ENCODE measurements at places on chromosomes 4 and X.

DNA sequence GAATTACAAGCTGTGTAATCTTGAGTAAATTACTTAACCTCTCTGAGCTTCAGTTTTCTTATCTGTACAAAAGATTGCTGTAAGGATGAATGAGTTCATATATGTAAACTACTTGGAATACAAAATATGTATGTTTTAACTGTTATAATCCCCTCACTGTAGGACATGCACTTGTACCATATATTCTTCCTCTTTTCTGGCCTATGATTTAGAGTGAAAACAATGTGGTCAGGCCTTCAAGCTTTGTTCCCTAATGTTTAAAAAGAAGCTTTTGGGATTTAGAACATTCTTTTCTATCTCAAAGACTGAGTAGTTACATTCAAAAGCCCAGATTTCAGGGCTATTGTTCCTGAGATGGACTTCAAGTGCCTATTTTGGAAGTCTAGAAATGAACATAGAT lies 26.7 kb upstream of the GPRIN3 start:
- DNase-seq = no peak

DNA sequence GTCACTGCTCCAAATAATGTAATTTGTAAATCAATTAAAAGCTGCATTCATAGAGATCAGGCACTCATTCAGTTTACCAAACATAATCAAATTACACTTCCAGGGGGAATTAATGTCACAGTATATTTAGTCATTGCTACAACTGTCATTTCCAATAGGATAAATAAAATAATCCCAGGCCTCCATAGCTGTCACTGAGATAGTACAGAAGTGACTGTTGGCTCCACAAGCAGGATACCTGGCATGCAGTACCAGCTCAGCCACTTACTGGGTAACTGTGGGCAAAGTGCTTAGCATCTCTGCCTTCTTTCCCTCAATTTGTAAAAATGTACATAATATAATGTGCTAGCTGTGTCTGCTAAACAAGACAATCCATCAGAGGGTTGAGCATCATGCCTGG lies 128.1 kb downstream of the CAMK2D start:
- no peak for DNase-seq

DNA sequence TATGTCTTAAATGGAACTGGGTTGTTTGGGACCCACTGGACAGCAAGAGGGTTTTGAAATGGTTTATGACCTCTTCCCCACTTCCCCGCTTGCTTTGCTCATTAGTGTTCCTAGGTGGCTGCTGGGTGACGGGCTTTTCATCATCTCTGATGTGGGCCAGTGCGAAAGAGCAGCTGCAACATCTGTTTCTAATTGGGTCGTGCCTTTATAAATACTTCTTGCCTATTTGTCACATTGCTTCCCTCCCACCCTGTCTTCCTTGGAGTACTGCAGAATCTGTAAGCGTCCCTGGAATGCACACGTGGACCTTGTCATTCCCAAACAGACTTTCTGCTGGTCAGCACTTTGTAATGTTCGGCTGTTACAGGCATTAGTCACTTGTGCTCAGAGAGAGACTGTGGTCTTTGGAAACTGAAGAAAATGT lies 35.2 kb downstream of the SEPTIN11 start:
- no peak for DNase-seq

DNA sequence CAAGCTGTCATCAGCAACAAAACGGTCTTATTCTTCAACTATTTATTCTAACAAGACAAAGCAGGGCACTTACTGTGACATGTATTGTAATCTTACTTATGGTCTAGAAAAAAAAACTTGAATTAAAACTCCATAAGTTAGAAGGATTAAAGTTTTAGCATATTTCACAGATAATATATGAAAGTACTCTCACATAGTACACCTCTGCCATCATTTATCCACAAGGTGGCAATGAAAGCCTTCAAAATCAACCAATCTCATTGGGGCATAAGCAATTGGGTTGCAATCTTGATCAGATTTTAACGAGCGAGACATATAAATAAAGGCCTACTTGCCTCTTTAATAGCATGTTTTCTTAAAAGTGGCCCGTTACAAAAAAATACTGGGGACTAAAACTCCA lies 1382.9 kb downstream of the FAM133A start:
- no peak for DNase-seq

- no peak for DNase-seq
These were observed 109.6 kb downstream of the SHROOM4 start for GRCh38 chrX:50704360-50704759.

- no peak for DNase-seq
These were observed 89.4 kb upstream of the PSAPL1 start for GRCh38 chr4:7524064-7524682.

DNA sequence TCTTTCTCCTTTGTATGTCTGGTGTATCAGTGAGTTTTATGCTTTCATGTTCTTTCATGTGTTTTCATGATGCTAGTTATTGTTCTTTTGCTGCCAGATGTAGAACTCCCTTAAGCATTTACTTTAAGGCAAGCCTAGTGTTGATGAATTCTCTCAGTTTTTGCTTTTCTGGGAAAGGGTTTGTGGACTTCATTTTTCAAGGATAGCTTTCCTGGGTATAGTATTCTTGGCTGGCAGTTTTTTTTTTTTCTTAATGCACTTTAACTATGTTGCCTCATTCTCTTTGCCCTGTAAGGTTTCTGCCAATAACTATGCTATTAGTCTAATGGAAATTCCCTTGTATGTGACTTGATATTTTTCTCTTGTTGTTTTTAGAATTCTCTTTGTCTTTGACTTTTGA lies 77.1 kb downstream of the GPAT3 start:
- no peak for DNase-seq

GRCh38 chrX:106917830-106918500 lies 2.2 kb upstream of the CLDN2 start:
- DNase-seq = peak; percentile 4

DNA sequence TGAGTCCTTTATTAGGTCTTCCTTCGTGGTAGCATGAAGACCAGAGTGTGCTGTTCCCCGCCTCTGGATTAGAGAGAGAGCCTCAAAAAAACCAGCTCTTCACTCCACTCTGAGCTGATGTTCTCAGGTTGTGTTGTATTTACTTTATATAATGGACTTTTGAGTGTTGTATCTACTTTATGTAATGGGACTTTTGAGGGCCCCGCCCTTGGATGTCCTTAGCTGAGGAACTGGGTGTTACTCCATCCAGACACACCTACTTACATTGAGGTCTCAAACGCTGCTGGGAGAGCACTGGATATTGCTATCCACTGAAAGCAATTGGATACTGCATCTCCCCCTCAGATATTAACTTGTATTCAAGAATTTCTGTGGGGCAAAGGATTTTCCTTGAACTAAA lies 28.2 kb downstream of the ATP8A1 start:
- no peak for DNase-seq

- no peak for DNase-seq
These were observed 38.0 kb upstream of the SPON2 start for GRCh38 chr4:1210241-1210841.

- no peak for DNase-seq
These were observed 41.9 kb downstream of the MAMLD1 start for GRCh38 chrX:150405006-150405405.

GRCh38 chrX:110359273-110359672 lies 625 bp downstream of the RTL9 start:
- DNase-seq = no peak

GRCh38 chr4:20254511-20255250 lies 3.0 kb downstream of the SLIT2 start:
- no peak for DNase-seq

GRCh38 chrX:110241816-110242215 lies 76.1 kb downstream of the AMMECR1 start:
- no peak for DNase-seq

- no peak for DNase-seq
These were observed 110.7 kb downstream of the CFAP299 start for GRCh38 chr4:80446248-80446647.

- DNase-seq = no peak
These were observed 75.8 kb upstream of the CCDC160 start for GRCh38 chrX:134161162-134161561.

DNA sequence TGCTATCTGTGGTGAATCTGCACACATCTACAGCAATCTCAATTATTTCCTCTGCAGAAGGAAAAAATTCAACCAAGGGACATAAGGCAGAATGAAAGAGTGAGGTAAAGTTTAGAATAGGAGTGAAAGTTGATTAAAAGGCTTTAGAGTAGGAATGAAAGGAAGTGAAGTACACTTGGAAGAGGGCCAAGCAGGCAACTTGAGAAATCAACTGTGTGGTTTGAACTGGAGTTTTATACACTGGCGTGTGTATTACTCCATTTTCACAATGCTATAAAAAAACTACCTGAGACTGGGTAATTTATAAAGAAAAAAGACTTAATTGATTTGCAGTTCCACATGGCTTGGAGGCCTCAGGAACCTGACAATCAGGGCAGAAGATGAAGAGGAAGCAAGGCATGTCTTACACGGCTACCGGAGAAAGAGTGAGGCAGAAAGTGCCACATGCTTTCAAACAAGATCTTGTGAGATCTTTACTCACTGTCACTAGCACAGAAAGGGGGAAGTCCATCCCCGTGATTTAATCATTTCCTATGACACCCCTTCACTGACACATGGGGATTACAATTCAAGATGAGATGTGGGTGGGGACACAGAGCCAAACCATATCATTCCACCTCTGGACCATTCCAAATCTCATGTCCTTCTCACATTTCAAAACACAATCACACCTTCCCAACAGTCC lies 234.8 kb downstream of the IL15 start:
- no peak for DNase-seq

GRCh38 chr4:118373614-118374255 lies 20.9 kb upstream of the PRSS12 start:
- no peak for DNase-seq

- DNase-seq = no peak
These were observed 67.7 kb downstream of the MCF2 start for GRCh38 chrX:139640259-139640658.

- DNase-seq = peak; percentile 30
These were observed 9.3 kb downstream of the PAGE4 start for GRCh38 chrX:49838374-49838773.

- DNase-seq = no peak
These were observed 29.9 kb downstream of the BEX3 start for GRCh38 chrX:103406256-103406655.

DNA sequence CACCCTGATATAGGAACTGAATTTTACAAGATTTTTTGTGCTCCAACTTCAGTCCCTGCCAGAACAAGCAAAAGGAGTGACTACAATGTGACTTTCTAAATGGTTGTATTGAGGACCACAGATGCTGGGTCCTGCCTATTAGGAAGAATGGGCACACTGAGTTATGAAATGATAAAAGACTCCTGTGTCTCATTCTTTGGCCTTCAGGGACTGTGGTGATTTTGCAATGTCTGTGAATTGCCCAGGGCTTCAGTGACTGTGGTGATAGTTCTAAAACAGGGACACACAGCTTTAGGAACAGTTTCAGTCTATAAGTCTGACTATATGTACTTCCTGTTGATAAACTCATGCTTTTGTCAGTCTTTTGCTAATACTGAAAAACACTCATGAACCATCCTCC lies 210.2 kb downstream of the DMD start:
- no peak for DNase-seq

DNA sequence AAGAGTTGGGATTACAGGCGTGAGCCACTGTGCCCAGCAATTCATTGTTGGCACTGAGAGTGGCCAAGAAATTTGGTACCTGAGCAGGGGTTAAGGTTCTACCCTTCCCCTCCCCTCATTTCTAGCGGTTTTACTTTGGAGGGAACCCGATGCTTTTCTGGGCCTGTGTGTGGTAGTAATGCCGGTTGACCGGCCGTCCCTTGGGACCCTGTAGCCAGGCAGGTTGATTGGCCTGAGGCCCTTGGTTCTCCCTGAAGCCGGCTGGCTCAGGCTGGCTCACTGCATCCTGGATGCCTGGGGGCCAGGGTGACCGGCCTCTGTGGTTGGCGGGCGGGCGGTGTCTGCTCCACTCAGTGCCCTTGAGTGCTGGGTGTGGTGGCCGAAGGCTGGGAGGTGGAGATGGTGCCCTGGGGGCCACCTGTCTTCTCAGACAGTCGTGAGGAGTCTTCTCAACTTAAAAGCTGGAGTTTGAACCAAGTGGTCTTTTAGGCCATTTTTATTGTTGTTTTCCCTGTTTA lies 45.6 kb downstream of the RGS12 start:
- DNase-seq = no peak

GRCh38 chrX:70720721-70721120 lies 187.8 kb downstream of the TEX11 start:
- DNase-seq = no peak

GRCh38 chr4:66297703-66298102 lies 627.4 kb upstream of the EPHA5 start:
- no peak for DNase-seq

DNA sequence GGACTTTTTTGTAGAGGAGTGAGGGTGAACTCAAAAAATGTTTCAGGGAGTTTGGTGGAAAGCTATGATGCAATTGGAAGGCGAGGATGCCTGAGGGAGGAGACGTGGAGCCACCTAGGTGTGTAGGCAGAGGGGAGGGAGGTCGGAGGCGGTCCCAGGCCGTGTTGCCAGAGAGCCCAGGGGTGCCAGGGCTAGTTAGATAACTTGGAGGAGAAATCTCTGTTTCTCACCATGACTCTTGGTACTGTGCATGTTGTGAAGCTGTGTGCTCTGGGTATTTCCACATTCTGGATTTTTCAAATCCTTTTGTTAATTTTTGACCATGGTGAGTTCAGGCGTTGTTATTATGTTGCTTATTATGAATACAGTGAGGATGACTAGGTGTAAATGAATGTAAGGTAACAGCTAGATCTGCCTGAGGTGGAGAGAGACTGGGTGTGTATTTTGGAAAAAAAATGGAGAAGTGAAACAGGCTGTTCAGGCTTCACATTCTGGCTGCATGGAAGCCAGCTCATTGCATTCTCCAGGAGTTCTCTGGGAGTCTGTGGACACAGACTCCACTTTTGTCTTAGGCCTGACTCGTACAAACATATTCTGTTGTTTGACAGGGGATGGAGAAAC lies 4.5 kb downstream of the RAB9A start:
- no peak for DNase-seq

GRCh38 chr4:52956691-52957090 lies 94.6 kb downstream of the RASL11B start:
- DNase-seq = no peak

DNA sequence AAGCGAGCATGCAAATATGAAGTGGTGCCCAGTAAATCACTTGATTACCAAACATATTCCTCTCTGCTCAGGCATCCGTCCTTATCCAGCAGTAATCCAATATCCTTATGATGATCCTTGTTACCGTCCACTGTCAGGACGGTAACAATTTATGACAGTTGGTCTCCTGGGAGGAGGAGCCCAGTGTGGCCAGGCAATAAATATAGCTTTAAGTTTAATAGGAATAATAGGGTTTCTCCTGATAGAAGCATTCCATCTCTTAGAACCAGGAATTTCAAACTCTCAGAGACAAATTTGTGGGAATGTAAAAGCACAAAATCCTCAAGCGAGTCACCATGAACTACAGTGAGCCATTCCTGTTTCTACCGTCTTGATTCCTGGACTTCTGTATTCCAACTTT lies 171.2 kb upstream of the IL15 start:
- DNase-seq = no peak

GRCh38 chr4:26297219-26297618 lies 23.6 kb upstream of the RBPJ start:
- no peak for DNase-seq

- peak; percentile 12 for DNase-seq
These were observed 40.2 kb upstream of the NHSL2 start for GRCh38 chrX:71870208-71871098.

Data from activated CD4-positive, alpha-beta T cell treated with anti-CD3 and anti-CD28 coated beads, Interleukin-2, Interleukin-6, amounts not matched to agents 100 ng/mL and 50 ng/mL, durations not matched to agents 16 hours and 8 hours (primary cell).